Liver (tissue), 10 donors: ENCODE measurements at places on chromosomes 3 and 15. TPM values are rescaled to one million over a fixed set of nuclear protein-coding genes. Genes with fewer than 3 reads are reported as not detected.
A peak's percentile ranks its signal among the peaks of the same experiment; 100 is the strongest.

DNA sequence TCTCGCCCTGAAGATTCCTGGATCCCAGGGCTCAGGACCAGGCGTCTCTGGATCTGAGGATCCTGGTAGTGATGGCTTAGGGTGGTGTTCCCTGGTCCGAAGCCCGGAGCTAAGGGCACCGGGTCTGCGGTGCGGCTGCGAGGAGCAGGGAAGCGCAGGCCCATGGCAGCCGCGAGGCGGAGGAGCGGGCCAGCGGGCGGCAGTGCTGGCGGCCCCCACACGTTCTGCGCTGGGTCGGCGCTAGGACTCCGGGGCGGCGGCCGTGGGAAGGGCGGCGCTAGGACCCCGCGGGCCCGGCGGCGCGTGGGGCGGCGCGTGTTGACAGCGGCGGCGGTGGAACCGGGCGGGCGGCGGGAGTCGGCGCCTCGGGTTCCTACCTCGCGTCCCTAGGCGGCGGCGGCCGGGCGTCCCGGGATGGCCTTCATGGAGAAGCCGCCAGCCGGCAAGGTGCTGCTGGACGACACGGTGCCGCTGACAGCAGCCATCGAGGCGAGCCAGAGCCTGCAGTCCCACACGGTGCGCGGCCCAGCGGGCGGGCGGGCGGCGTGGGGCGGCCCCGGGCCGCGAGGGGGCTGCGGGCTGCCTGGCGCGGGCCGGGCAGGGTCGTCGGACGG, at the start of gene PXK:
Gene PXK (plus strand): TSS at position 318 of the 614 bp plus-strand sequence. CDS start 97 bp downstream, at position 415.
- peaks cover 15% of the 10 kb centered on the region for H3K4me1 ChIP-seq
- H3K27me3 ChIP-seq: no peaks in the 10 kb centered on the region
- H3K27ac ChIP-seq: peak within 1 kb of the TSS; percentile 30
- H3K36me3 ChIP-seq: no peaks in the 10 kb centered on the region
- peak; percentile 83 for DNase-seq
- H3K4me3 ChIP-seq: peak within 1 kb of the TSS; percentile 73

DNA sequence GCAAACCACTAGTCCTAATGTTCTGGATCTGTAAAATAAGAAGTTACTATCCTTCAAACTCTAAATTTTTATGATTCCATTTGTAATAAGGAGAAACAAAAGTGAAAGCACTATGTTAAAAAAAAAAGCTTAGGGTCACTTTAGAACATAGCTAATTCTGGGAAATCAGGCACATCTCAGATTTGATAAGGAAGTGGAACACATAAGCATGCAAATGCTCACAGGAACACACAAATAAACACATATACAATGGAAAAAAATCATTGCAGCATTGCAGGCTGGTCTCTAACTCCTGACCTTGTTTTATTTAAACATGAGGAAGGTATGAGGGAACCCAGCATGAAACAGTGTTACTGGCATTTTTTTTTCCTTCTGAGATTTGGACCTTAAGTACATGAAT, 63.2 kb upstream of the TNFSF10 start:
- DNase-seq: no peak
- peaks cover 3% of the 10 kb centered on the region for H3K4me1 ChIP-seq
- H3K27ac ChIP-seq: peak overlapping the region; percentile 87
- H3K4me3 ChIP-seq: no peak overlapping the region

GRCh38 chr3:53844262-53845102, 1.7 kb downstream of the CHDH start:
- peaks cover 25% of the 10 kb centered on the region for H3K4me1 ChIP-seq
- no peaks in the 10 kb centered on the region for H3K27me3 ChIP-seq
- peak overlapping the region; percentile 58 for H3K4me3 ChIP-seq
- H3K36me3 ChIP-seq: no peaks in the 10 kb centered on the region
- no peak for DNase-seq

The PRR23E gene
- not detected for total RNA-seq

The ARPIN gene
- 7.2 TPM for total RNA-seq

The TMPRSS7 gene
- total RNA-seq: not detected

DNA sequence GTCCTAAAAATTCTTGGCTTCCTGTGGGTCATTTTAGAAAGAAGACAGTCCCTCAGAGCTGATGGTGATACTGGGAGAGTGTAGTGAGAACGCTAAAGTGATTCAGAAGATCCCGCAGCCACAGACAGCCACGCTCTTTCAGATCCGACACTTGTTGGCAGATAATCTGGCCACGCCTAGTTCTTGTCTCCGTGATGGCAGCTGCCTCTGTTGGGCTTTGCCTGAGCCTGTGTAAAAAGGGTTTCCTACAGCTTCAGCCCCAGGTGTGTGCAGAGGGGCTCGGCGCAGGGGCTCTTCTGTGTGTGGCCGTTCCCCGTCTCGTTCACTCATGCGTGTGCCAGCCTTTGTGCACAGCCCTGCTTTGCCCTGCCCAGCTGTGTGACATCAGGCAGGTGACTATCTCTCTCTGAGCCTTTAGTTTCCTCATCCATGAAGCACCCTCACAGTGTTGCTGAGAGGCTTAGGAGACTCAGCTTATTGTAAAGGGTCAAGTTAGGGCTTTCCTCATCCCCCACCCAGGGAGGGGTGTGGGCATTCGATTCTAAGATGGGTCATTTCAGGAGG, 6.3 kb downstream of the IRAK2 start:
- H3K4me1 ChIP-seq: no peaks in the 10 kb centered on the region
- no peak overlapping the region for H3K27ac ChIP-seq
- DNase-seq: no peak
- no peaks in the 10 kb centered on the region for H3K27me3 ChIP-seq
- H3K36me3 ChIP-seq: no peaks in the 10 kb centered on the region
- no peak overlapping the region for H3K4me3 ChIP-seq

GRCh38 chr15:82043796-82044372, 1.9 kb downstream of the MEX3B start:
- H3K27ac ChIP-seq: no peak overlapping the region
- H3K27me3 ChIP-seq: peaks cover 3% of the 10 kb centered on the region
- H3K4me3 ChIP-seq: no peak overlapping the region
- no peak for DNase-seq
- no peaks in the 10 kb centered on the region for H3K36me3 ChIP-seq

The GREM1 gene
- total RNA-seq: 1.6 TPM

DNA sequence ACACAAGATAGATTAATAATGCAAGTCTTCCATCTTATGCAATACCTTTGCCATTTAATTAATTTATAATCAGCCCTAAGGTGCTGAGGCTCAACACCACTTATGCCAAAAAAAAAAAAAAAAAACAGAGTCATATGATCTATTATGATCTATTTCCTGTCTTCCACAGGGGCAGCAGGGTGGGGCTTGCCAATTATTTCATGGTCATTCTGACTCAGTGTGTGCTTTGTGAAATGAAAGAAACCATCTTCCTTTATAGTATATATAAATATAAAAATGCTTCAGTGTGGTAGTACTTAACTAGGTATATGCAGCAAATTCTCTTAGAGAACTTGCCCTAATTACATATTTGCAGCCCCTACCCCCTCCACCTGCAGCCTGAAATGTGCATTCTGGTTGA, 7.2 kb upstream of the RARB start:
- no peak overlapping the region for H3K4me3 ChIP-seq
- H3K27ac ChIP-seq: no peak overlapping the region
- no peaks in the 10 kb centered on the region for H3K36me3 ChIP-seq
- no peaks in the 10 kb centered on the region for H3K27me3 ChIP-seq

The CHMP2B gene
- 15.5 TPM for total RNA-seq

The GOLGA8J gene
- total RNA-seq: not detected

DNA sequence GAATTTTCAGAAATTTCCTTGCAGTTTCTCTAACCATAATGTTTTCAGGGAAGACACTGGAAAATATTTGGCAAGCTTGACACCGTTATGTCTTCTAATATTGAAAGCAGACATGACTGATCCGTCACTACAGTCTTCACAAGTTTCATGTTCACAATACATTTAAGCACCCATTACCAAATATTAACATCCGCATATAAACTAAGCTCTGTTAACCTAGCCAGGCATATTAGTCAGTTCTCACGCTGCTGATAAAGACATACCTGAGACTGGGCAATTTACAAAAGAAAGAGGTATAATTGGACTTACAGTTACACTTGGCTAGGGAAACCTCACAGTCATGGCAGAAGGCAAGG, 162.7 kb upstream of the LYSMD4 start:
- no peak overlapping the region for H3K27ac ChIP-seq
- DNase-seq: no peak
- H3K27me3 ChIP-seq: peaks cover 2% of the 10 kb centered on the region
- H3K4me3 ChIP-seq: no peak overlapping the region
- no peaks in the 10 kb centered on the region for H3K4me1 ChIP-seq
- H3K36me3 ChIP-seq: no peaks in the 10 kb centered on the region

GRCh38 chr3:72041076-72041475, 256.1 kb upstream of the PROK2 start:
- no peaks in the 10 kb centered on the region for H3K36me3 ChIP-seq
- H3K27me3 ChIP-seq: no peaks in the 10 kb centered on the region
- no peak overlapping the region for H3K4me3 ChIP-seq
- H3K4me1 ChIP-seq: no peaks in the 10 kb centered on the region

GRCh38 chr3:28347374-28348264, 902 bp upstream of the ZCWPW2 start:
- DNase-seq: no peak
- no peaks in the 10 kb centered on the region for H3K36me3 ChIP-seq
- peak overlapping the region; percentile 100 for H3K27ac ChIP-seq
- H3K4me1 ChIP-seq: peaks cover 5% of the 10 kb centered on the region
- H3K4me3 ChIP-seq: peak overlapping the region; percentile 83
- H3K27me3 ChIP-seq: no peaks in the 10 kb centered on the region

The ABHD17C gene
- 0.79 TPM for total RNA-seq

The KLHL40 gene
- total RNA-seq: not detected

- no peak overlapping the region for H3K27ac ChIP-seq
- DNase-seq: no peak
- H3K4me3 ChIP-seq: no peak overlapping the region
- H3K36me3 ChIP-seq: peaks cover 74% of the 10 kb centered on the region
Measured at GRCh38 chr15:89196241-89196640, 25.1 kb downstream of the RLBP1 start.

DNA sequence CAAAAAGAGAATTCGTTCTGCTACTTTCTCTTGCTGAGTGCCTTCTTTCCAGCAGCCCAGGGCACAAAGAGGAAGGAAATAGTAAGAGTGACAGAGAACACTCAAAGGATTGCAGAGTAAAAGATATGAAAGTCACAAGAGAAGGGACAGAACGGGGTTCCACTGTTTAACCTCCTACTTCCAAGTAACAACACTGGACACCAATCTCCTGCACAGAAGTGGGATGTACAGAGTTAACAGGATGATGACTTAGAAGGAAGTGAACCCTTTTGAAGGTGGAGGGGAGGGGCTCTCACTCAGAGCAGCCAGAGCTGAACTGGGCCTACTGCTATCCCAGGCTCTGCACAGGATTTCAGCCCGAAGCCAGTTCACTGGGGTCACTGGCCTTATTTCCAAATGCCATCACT, 130.1 kb upstream of the PRICKLE2 start:
- H3K27ac ChIP-seq: peak overlapping the region; percentile 38
- no peaks in the 10 kb centered on the region for H3K36me3 ChIP-seq
- peaks cover 3% of the 10 kb centered on the region for H3K4me1 ChIP-seq
- no peak for DNase-seq
- H3K27me3 ChIP-seq: no peaks in the 10 kb centered on the region

- no peak overlapping the region for H3K4me3 ChIP-seq
- DNase-seq: no peak
- no peaks in the 10 kb centered on the region for H3K4me1 ChIP-seq
- H3K27ac ChIP-seq: no peak overlapping the region
Measured at GRCh38 chr3:82347585-82347984, 586.1 kb upstream of the GBE1 start.

- no peak for DNase-seq
- H3K36me3 ChIP-seq: no peaks in the 10 kb centered on the region
- H3K27me3 ChIP-seq: no peaks in the 10 kb centered on the region
- peaks cover 11% of the 10 kb centered on the region for H3K4me1 ChIP-seq
- peak overlapping the region; percentile 67 for H3K27ac ChIP-seq
Measured at GRCh38 chr3:4748701-4749378, 230.4 kb upstream of the BHLHE40 start.

DNA sequence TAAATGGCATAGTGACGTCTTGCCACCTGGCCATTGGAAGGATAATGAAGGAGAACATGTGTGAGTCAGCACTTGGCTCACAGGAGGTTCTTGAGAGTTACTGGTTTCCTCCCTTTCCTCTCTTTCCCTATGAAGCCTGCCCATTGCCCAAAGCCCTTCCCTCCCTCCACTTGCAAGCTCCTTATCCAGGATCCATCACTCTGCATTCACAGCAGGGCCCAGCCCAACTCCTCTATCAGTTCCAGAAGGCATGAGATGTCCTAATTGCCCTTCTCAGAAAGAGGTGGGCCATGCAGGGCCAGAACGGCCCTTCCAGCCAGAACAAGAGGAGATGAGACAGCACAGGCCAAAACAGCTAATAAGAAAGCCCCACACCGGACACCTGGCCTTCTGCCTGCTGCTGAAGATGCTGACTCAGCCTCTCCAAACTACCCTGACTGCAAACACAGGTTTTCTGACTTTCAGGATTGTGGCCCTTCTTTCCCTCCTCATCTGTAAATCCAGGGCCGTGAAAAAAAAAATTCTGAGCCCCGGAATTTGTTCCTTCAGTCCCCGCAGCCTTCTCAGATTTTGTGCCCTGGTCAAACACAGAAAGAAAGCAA, 29.7 kb downstream of the HAPLN3 start:
- H3K27ac ChIP-seq: no peak overlapping the region
- no peaks in the 10 kb centered on the region for H3K36me3 ChIP-seq
- H3K27me3 ChIP-seq: no peaks in the 10 kb centered on the region
- no peak overlapping the region for H3K4me3 ChIP-seq
- DNase-seq: no peak

DNA sequence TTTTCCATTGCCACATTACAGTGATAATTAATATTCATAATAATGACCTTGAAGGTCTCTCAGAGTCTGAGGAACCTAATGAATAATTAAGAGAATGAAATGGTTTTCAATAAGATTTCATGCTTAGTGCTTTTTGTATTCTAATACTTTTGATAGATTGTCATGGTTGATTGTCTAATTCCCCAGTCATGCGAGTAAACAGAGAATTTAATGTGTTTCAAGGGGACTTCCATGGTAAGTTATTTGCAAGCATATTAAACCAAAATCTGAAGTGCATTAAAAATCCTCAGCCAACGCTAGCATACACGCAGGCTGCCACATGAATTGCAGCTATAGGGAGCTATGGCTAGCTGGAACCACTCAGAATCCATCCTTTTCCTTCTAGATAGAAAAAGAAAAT, 18.9 kb upstream of the ANO10 start:
- no peaks in the 10 kb centered on the region for H3K27me3 ChIP-seq
- no peak overlapping the region for H3K4me3 ChIP-seq
- no peak for DNase-seq
